ENCODE measurements at places on chromosomes 16 and 17.

- no peak for DNase-seq
These were observed 24.4 kb upstream of the DOC2B start for GRCh38 chr17:205817-206216.

GRCh38 chr16:29820271-29820701, at the start of gene MVP:
MVP (plus strand) TSS chr16:29820462; CDS start chr16:29830550, 10,088 bp downstream.
- peak; percentile 59 for DNase-seq

- DNase-seq: no peak
These were observed 26.4 kb upstream of the ABR start for GRCh38 chr17:1206026-1206777.

- DNase-seq: peak; percentile 12
These were observed 17.0 kb upstream of the ABCA8 start for GRCh38 chr17:68972119-68972704.
